ENCODE measurements at places on chromosomes 1 and 21. TPM values are rescaled to one million over a fixed set of nuclear protein-coding genes. Genes with fewer than 3 reads are reported as not detected.
A peak's percentile ranks its signal among the peaks of the same experiment; 100 is the strongest.

- no peak for DNase-seq
Measured at GRCh38 chr1:162230517-162230916, 146.1 kb downstream of the SPATA46 start.

DNA sequence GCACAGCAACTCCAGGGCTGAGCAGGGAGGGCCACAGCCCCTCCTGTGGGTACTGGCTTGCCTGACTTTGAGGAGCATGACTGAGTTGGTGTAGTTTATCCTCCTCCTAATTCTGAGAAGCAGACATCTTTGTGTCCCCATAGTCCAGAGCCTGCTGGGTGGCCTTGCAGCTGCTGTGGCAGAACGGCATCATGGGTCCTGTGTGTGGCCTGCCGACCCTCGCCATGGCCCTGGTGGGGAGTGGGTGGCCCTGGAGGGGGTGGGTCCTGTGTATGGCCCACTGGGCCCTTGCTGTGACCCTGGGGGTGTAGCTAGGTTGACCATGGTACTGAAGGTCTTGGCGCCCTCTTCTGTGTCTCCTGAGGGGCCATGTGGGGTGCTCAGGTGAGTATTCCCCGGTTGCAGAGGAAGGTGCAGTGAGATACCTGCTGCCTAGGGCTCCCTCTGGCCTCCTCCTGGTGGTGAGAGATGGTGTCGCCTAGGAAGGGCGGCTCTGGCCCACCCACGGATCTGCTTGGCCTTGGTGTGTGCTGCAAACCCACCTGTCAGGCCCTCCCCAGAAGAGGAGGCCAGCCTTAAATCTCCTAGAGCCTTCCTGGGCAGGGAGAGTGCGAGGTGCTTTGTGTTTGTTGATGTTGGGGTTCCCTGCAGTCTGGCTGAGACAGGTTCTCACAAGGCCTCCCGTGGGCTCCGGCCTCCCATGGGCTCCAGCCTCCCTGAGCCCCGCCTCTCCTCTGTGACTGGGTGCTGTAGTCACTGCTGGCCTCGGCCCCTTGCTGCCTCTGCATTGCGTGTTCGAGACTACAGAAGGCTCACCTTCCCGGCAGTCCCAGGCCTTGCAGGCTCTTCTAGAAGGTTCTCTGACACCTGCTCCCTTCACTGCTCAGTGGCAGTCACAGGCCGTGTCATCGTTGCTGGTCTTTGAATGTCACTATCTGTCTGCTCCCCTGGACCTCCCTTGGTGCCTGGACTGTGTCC is 7.8 kb downstream of the SNAP47 start:
- DNase-seq: no peak

- peak; percentile 90 for DNase-seq
Measured at GRCh38 chr1:113042285-113043143, 30.5 kb upstream of the LRIG2 start.

- no peak for DNase-seq
Measured at GRCh38 chr1:4600615-4601460, 53.6 kb upstream of the AJAP1 start.

- no peak for DNase-seq
Measured at GRCh38 chr1:197171531-197171930, 25.1 kb upstream of the ASPM start.

GRCh38 chr1:16903054-16903453 is 7.3 kb downstream of the RNU1-2 start:
- DNase-seq: no peak

WNT4 gene
- 5.4 TPM for total RNA-seq

OR2W3 gene
- total RNA-seq: not detected

DNA sequence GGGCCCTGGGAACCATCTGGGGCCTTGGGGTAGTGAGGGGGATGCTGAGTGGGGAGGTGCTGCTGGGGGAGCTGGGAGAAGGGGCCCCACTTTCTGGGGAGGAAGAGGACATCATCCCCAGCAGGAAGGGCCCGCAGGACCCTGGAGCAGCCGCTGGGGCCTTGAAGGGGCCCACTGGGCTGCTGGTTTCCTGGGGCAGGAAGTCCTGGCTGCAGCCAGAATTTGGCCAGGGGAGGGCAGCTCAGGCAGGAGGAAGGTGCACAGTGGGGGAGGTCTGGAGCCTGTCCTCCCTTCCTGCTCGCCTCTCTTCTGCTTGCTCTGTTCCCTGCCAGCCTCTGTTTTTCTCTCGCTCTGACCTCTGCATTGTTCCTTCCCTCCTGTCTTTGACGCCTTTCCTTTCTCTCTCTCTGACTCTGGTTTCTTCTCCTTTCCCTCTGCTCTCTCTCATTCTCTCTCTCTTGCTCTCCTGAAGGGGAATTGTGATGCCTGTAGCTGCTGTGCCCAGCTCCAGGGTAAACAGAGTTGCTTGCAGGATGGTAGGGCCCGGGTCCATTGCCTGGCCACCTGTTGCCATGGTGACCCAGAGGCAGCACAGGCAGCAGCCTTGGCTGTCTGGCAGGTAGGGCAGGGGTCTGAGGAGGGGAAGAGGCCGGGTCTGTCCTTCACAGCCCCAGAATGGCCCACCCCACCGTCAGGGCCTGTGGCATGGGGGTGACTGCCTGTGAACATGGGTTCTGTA is 23.9 kb downstream of the ACOT11 start:
- DNase-seq: peak; percentile 42

GRCh38 chr1:235851939-235852338 is 14.8 kb downstream of the LYST start:
- no peak for DNase-seq

DNA sequence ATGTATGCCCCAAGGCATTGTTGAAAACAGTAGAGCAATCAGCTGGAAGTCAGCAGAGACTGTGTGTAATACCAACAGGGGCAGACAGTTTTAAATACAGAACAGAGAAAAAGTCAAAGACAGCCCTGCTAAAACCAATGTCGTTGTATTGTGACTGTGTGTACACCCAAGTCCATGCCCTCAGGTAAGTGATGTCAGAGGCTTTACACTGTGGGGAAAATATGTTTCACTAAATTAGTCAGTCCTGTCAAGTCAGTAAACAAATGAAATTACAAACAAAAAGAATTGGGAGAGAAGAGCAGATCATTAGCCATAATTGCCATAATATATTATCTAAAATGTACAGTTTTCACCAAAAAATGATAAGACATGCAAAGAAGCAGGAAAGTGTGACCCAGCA is 2.4 kb upstream of the CYP2J2 start:
- DNase-seq: no peak

DNA sequence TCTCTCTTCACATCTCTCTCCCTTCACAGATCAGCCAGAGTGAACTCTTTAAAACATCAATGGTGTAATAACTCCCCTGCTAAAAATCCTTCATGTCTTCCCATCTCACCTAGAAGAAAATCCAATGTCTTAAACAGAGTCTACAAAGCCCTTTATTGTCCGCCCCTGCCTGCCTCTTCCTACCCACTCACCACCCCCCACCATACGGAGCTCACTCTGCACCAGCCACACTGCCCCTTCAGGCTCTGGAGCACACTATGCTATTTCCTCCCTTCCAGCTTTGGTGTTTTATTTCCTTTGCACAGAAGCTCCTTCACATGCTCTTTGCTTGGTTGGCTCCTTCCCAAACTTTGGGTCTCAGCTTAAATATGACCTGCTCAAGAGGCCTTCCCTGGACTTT is 10.2 kb downstream of the CAMK1G start:
- DNase-seq: no peak

DNA sequence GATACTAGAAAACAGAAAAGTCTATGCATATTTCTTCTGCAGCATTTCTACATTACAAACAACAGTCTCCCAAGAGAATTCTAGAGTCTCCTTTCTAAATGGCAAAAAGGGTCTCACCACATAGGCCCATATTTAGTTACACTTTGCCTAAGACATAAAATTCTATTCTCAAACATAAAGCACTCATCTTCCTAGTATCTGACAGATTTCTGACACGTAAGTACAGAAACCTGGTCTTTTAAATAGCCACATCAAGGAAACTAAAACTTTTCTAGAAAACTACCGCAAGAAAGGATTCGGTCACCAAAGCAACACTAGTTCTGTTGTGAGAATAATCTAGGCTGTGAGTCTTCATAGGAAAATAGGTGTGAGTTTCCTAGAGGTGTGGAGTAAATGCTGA is 33.6 kb upstream of the CTSK start:
- DNase-seq: peak; percentile 35

ANGPTL3 gene
- total RNA-seq: 0.14 TPM

GRCh38 chr1:177315261-177315660 is 144.5 kb downstream of the BRINP2 start:
- DNase-seq: no peak

DNA sequence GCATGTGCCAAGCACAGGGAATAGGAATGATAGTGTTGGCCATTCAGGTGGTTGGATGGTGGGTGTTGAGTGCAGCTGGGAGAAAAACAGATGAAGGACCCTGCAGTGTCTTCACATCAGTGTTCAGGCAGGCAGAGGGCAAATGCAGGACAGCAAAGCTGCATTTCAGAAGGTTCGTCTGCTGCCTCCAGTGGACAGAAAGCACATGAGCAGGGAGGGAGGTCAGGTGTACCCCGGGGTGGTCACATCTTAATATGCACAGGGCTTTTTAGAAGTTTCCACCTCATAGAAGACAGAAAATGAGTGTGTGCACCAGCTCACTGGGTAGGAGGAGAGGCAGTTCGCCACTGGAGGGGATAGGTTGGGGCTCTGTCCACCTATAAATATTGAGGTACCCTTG is 184.9 kb downstream of the SLC35F3 start:
- DNase-seq: no peak

- DNase-seq: no peak
Measured at GRCh38 chr1:16396591-16396990, 29.5 kb downstream of the SZRD1 start.

CRYZ gene
- 58.6 TPM for total RNA-seq

GRCh38 chr1:65985393-65986066 is 192.8 kb downstream of the PDE4B start:
- DNase-seq: no peak

DNA sequence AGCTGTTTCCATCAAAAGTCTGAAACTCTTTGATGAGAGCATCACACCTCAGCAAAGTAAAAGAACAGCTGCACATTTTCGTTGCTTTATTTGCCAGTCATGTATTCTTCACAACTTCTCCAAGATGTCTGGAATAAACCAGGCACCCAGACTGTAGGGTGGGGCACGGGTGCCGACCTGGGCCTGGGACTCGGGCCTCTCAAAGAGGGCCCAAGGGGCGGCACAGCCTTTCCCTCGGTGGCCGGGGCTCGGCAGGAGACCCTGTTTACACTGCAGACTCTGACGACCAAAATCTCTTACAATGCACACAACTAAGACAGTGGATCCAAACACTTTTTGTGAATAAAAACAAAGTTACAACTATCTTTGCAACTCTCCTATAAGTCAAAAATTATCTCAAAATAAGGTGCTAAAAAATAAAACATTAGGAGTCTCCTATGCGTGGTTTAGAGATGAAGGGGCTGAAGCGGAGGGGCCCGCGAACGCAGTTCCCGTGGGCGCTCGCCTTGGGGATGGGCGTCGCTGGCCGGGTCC is 696 bp downstream of the LSS start:
- no peak for DNase-seq

TYW3 gene
- 2.3 TPM for total RNA-seq

- no peak for DNase-seq
Measured at GRCh38 chr1:107494061-107494460, 353.2 kb downstream of the NTNG1 start.

OMA1 gene
- 30.4 TPM for total RNA-seq

WDR77 gene
- total RNA-seq: 5.8 TPM

DNA sequence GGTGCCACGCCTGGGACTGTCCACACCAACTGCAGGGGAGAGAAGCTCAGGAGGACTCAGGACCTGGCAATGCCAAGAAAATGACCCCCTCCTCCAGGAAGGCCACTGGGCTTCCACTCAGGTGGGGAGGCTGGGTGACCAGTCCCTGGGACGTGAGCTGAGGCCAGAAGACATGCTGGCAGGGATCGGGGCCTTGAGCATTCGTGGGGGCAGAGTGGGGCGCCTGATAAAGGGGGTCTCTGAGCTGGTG is 15.3 kb upstream of the COL6A2 start:
- no peak for DNase-seq

DNA sequence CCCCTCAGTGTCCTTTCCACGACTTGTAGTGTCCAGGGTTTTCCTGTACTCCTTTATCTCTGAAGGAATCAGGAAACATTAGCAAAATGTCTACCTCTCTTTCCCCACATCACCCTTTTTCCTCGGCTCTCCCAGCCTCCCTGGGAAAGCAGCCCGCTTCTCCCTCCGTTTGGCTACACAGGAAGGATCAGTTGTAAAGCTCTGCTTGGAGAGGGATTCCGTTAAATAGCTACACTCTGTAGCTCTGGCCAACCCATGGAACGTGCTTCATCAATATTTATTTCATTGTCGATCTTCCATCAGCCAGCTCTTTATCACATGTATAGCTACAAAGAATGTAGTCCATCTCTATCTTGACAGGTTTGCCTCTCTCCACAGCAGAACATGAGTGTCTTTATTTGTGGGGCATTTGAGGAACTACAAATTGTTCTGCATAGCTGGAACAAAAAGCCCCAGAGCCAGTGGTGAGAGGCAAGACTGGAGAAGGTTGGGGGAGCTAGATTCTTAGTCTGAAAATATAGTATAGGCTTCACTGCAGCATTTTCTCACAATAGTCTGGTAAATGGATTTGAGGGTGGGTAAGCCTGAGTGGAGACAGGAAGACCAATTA is 191.8 kb downstream of the SLC35F3 start:
- no peak for DNase-seq

- no peak for DNase-seq
Measured at GRCh38 chr1:64986903-64987871, 20.8 kb upstream of the JAK1 start.

DNA sequence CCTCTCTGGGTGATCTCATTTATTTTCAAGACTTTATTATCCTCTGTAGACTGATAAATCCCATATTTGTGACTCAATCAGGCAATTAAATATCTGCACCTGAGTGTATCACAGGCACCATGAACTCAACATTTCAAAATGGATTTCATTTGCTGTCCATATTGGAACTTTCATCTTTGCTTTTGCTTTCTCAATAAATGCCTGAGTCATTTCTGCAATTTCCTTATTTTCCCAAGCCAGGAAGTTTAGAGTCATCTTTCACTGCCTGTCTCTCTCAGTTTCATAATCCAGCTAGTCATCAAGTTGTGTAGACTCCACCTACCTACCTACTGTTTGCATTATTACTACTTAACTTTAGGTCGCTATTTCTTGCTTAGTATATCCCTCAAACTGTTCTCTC is 540.9 kb downstream of the LMO4 start:
- DNase-seq: no peak

GRCh38 chr1:119952496-119952895 is 56.2 kb upstream of the ADAM30 start:
- no peak for DNase-seq

GRCh38 chr21:39669485-39669884 is 56.7 kb downstream of the B3GALT5 start:
- DNase-seq: no peak

- DNase-seq: no peak
Measured at GRCh38 chr1:172917972-172918371, 132.8 kb downstream of the TNFSF18 start.

DNA sequence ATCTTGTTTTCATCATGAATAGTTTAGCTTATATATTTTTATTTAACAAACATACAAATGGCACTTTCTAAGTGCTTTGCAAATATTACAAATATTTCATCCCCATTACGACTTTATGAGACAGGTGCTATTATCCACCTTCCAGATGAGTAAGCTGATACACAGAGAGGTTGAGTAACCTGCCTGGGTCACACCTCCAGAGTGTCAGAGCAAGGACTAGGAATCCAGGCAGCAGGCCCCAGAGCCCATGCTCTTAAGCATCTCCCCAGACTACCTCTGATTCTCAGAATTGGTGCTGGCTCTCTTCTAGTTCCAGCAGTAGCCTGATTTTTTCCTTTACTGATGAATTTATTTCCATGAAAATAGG is 40.0 kb downstream of the EPHB2 start:
- DNase-seq: no peak

All from stomach (tissue), 19 donors.